T-helper 2 cell treated with Interferon-gamma antibody and Interleukin-4, amounts not matched to agents 5 μg/mL and 100 μg/mL, for 36 hours (primary cell): ENCODE measurements at places on chromosomes 2 and 18.
A peak's percentile ranks its signal among the peaks of the same experiment; 100 is the strongest.

- no peak for DNase-seq
Observed at GRCh38 chr2:74552914-74553811, 579 bp downstream of the LOXL3 start.

GRCh38 chr2:67880291-67880761 lies 182.5 kb downstream of the C1D start:
- no peak for DNase-seq

DNA sequence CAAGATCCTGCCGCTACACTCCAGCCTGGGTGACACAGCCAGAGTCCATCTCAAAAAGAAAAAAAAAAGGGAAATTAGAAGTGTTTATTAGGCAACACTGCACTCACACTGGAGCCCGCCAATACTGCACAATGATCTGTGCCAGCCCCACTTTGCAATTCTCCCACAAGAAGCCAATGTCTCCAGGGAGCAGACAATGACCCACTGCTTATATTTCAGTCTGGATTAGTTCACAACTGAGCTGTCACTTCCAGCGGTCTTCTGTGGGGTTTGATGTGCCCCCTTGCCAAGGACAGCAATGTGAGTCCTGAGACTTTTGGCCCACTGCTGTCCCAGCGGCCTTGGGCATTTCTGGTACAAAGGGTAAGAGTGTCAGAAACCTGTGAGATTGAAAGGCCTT lies 85.6 kb upstream of the PPM1B start:
- no peak for DNase-seq

DNA sequence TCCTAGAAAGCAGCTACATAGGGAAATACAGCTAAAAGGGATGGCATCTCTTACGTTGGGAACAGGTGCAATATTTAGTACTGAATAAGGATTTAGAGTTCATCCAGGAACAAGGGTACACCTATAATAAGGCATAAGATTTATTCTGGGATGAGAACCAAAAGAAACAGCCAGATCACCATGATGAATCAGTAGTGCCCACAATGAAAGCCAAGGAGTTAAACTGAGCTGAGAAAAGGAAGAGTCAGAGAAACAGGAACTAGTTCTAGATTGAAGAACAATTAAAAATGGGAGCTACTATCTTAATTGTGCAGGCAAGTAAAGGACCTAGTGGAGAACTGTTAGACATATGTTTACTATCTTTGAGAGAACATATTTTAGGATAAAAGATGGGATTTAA lies 692.3 kb downstream of the LRP1B start:
- no peak for DNase-seq

GRCh38 chr2:66930339-66931220 lies 466.6 kb upstream of the ETAA1 start:
- no peak for DNase-seq

DNA sequence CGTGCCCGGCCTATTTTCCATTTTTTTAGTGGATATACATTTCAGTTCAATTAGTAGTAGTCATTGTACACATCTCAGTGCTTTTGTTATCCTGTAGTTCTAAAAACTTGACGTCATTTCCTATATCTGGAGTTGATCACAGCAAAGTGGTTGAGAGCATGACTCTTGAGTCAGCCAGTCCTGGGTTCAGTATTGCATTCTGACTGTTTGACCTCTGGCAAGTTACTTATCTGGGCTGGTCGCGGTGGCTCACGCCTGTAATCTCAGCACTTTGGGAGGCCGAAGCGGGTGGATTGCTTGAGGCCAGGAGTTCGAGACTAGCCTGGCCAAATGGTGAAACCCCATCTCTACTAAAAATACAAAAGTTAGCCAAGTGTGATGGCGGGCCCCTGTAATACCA lies 50.4 kb upstream of the PPM1B start:
- peak; percentile 67 for DNase-seq

DNA sequence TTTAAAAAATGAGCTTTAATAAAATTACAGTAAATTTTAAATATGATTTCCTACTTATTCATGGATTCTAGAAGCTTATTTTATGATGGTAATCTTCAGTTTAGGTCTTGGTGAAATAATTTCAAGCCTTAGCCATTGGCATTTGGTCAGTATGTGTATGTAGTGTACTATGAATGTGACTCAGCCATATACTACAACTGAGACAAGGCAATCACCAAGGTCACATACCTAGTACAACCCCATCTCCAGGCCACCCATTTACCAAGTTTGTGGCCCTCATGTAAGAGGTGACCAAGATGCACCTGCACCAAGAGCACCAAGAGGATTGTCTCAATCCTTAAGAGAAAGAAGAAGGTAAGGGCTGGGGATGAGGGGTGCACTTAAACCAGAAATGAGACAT lies 54.8 kb upstream of the FRZB start:
- DNase-seq, result no peak

DNA sequence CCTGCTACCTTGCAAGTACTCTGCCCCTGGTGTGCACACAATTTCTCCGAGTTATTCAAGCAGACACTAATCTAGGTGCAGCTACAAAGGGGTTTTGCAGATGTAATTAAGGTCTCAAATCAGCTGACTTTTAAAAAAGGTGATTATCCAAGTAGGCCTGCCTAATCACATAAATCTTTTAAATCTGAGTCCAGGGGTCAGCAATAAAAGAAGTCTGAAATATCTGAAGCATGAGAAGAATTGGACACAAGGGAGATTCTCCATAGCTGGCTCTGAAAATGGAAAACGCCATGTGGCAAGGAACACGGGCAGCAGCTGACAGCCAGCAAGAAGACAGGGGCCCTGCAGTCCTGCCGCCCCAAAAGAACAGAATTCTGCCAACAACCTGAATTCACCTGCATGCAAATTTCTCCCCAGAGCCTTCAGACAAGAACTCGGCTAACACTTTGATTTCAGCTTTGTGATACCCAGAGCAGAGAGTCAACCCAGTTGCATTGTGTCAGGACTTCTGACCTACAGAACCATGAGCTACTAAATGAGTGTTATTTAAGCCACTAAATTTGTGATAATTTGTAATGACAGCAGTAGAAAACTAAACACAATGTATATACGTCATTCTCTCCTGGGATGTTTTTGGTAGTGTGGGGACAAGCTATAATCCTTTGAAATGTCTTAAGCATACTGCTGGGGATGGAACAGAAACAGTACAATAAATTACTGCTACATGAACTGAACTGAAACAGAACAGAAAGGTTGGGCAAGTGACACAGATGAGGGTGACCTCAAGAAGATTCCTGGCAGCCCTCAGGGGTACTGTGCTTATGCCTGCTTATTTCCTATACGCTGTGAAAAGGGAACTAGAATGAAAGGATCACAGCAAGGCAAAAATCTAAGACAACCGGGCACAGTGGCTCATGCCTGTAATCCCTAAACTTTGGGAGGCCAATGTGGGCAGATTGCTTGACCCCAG lies 3.2 kb downstream of the INO80C start:
- DNase-seq, result no peak
